ENCODE measurements at places on chromosomes 6 and 20. TPM values are rescaled to one million over a fixed set of nuclear protein-coding genes. Genes with fewer than 3 reads are reported as not detected.

SMLR1 gene
- total RNA-seq, result not detected

PTGIS gene
- total RNA-seq, result not detected

LTB gene
- total RNA-seq, result 239 TPM

SPINT3 gene
- not detected for total RNA-seq

DNA sequence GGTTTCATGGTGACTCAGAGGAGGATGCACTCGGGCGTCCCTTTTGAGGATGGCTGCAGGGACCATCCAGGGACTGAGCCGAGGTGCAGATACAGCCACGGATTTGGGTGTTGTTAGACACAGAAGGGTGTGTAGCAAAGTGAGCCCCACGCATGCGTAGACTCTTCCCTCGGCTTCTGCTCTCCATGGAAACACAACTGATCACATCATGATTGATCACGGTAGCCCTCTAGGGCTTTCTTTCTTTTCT lies 606 bp upstream of the ULBP1 start:
- DNase-seq, result peak; percentile 67

GRCh38 chr6:157221049-157221816 lies 102.1 kb downstream of the TMEM242 start:
- peak; percentile 74 for DNase-seq

DNA sequence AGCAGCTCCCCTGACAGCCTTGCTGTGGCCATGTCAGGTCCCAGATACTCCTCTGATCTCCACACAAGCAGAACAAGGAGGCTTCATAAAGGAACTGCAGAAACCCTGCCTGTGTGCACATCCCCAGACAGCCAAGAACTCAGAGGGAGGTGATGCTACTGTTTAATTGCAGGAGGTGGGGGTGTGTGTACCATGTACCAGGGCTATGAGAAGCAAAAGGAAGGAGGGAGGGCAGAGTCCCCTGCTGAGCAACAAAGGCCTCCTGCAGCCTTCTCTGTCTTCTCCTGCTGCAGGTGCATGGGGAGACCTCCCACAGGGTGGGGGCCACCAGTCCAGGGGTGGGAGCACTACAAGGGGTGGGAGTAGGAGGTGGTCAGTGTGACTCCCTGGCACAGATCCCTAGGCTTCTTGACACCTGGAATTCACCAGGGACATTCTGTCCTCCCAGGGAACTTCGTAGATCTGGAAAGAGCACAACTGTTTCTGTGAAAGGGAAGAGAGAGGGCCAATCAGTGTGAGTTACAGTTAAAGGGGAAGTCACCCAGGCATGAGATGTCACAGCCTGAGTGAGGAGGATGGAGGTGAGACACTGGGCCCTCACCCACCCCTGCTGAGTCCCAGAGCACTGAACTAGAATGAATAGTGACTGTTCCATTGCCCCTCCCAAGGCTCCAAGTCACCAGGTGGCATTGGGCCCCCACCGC lies 2.8 kb downstream of the CST2 start:
- DNase-seq, result no peak

DNA sequence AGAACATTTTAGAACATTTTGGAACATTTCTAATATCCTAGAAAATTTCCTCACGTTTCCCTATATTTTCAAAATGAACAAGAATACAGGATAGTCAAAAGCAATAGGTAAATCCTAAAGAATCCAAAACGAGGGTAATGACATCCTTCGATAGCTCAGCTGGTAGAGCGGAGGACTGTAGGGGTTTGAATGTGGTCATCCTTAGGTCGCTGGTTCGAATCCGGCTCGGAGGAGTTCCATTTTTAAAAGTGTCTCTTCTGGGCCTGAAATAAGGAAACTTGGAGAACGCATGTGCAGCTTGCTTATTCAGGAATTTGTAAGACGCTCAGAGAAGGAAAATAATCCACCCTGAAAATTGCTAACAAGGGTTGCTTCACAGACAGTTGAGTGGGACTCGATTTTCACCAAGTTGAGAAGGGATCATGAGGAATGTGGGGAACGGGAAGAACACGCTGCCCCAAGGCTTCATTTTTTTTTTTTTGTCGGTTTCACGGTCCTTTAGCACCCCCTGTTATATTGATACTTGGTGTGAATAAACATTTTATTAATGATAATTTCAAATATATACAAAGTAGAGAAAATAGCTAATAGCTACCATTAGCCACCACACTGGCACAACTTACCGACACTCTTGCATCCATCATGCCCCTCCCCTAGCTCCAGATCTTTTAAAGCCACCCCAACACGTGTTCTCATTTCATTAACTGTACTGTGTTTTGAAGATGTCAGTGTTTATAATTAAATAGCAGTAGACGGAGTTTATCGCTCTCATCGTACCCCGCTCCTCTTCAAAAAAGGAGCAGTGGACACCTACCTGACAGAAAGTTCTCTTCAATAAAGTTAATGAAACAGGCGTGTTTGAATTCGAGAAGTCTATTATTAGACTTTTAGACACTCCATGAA lies 1.8 kb upstream of the ABT1 start:
- DNase-seq, result no peak

- no peak for DNase-seq
Observed at GRCh38 chr6:109472132-109472995, 10.7 kb downstream of the ZBTB24 start.

DNA sequence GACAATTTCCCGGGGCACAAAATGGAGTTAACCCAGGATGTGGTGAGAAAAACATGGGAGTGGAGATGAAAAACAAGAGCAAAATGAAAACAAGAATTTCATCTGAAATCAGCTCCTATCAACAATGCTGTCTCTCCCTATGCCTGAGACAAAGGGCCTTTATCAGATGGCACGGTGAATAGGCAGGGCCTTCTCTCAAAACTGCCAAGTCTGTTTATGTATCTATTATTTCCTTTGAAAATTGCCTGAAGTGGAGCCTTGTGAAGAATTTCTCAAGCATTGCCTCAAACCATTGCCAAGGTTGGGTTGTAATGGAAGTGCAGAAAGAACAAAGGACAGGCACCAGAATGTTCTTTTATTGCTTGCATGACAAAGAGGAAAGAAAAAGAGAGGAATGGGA lies 74.7 kb downstream of the BTBD3 start:
- no peak for DNase-seq

GRCh38 chr6:64334636-64335035 lies 699.0 kb downstream of the PHF3 start:
- DNase-seq, result no peak

GRCh38 chr6:73248192-73248903 lies 14.6 kb downstream of the KHDC1 start:
- DNase-seq, result no peak

DNA sequence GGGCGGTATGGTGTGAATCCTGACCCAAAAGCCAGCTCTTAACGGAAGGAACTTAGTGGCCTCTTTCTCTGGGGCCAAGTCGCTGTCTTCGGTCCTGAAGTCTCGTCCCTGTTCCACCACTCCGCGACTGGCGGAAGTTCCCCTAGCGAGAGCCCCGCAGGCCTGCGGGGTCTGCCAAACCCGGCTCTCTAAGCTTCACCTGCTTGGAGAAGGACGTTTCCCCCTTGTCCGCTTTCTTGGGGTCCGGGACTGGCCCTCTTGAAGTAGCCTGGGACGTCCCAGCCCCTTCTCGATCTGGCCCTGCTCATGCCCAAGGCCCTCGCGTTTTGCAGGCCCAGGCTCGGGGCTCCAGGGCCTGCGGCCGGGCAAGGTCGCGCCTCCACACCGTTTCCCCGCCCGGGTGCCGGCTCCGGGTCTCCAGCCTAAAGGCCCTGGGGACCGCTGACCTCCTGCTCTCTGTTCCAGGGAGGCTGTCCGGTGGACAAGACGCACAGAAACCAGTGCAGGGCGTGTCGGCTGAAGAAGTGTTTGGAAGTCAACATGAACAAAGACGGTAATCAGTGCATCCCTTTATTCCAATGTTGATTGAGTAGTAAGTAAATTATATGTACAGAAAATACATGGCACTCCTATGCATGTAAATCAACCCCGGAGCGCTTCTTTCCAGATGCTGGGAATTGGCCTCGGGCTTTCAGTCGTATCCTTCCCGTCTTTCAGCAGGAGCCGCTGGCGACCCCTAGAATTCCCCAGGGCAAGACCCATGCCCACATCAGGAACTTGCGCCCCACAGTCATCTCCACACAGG lies 8.8 kb downstream of the NR2E1 start:
- no peak for DNase-seq

- DNase-seq, result no peak
Observed at GRCh38 chr6:3532296-3532916, 75.6 kb upstream of the SLC22A23 start.

- no peak for DNase-seq
Observed at GRCh38 chr6:85494547-85495536, 45.0 kb downstream of the NT5E start.

Data from CD4-positive, alpha-beta T cell (primary cell).